Suprapubic skin (tissue), 4 donors: ENCODE measurements at places on chromosomes 5 and 9.
A peak's percentile ranks its signal among the peaks of the same experiment; 100 is the strongest.

DNA sequence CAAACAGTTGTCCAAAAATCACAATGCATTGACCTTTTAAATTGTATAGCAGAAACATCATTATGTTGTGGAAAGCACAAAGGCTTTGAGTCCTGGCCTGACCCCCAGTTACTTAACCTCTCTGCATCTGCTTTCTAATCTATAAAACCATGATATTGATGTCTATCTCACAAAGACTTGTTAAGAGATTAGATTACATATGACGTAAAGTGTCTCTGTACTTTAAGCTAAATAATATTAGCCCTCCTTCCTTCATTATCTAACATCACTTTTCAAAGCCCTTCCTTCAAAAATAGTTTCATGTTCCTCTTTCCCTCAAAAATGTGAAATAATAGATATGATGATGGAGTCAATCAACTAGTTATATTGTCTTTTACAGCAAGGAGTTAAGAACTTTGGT, 3.4 kb downstream of the ADAMTS6 start:
- DNase-seq = no peak

DNA sequence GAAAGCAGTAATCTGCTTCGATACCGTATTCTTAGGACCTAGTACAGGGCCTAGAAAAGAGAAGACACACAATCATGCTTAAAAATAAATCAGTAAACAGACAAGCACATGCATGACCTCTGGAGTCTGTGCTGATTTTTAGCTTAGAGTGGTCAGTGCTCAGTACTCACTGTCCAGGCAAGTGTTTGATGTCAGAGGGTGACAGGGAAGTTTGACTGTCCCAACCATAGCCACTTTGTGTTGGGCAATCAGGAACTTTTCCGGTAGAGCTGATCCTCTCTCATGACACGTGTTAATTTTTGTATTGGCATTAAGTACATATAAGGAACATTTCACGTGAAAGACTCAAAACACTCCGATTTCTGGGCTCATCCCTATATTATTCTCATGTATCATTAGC, 464.7 kb upstream of the KLF4 start:
- DNase-seq = no peak

DNA sequence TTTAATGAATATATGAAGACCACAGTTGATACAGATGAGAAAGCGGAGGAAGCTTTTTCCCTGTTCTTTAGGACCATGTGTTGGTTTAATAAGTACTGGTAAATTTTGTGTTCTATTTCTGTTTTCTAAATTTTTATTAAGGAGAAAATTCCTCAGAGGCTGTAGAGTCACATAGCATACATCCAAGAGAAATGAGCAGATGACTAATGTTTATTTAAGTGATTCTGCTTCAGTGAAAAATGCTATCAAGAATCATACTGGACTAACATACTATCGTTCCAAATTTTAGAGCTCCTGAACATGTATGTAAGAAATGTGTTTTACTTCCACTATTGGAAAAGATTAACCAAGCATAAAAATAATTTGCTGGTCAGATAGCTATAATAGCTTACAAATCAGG, 115.0 kb downstream of the KIAA1958 start:
- no peak for DNase-seq

GRCh38 chr5:165282491-165282890, 1777.1 kb downstream of the MAT2B start:
- no peak for DNase-seq

- no peak for DNase-seq
Measured at GRCh38 chr5:41921874-41922273, 3.2 kb upstream of the FBXO4 start.

- DNase-seq = no peak
Measured at GRCh38 chr5:180376511-180376910, 23.4 kb upstream of the GFPT2 start.

DNA sequence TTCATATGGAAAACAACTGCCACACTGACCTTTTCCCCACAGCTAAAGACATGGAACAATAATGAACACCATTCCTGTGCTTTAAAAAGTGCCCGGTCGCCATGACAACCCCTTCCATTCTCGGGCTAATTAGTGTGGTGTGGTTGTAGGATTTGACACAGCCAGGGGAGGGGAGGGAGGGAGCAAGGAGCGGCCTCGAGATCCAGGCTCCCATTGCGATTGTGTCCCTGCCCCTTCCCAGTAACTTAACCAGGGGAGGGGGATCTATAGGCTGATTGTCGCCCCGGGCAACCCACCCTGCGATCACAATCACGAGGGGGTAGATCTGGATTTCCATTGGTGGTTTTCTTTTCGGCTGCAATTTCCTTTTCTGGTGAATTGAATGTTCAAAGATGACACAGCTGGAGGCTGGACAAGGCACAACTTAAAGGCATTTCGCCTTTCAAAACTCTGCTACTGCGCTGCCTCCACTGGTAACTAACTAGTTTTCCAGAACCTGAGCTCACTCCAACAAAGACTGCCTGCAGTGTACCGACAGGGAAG, 96.7 kb upstream of the RETREG1 start:
- no peak for DNase-seq

DNA sequence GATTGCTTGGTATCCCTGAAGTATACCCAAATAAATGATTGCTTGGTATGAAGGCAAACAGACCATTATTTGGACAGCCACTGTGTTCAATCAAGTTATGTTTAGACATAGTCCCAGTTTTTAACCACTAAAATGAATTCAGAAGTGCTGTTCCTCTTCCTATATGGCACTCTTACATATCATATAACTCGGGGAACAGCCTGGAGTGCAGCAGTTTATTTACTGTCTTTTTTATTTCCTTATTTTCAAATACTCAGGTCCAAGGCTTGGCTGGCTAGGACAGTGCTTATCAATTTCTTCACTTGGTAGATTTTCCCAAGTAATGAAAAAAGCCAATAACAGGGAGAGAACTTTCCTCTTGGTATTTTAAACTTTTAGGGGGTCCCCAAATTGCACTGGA, 58.6 kb upstream of the CCDC112 start:
- no peak for DNase-seq

GRCh38 chr9:117156144-117156688, 258.6 kb downstream of the ASTN2 start:
- no peak for DNase-seq

GRCh38 chr5:11383506-11384095, 520.6 kb downstream of the CTNND2 start:
- no peak for DNase-seq

DNA sequence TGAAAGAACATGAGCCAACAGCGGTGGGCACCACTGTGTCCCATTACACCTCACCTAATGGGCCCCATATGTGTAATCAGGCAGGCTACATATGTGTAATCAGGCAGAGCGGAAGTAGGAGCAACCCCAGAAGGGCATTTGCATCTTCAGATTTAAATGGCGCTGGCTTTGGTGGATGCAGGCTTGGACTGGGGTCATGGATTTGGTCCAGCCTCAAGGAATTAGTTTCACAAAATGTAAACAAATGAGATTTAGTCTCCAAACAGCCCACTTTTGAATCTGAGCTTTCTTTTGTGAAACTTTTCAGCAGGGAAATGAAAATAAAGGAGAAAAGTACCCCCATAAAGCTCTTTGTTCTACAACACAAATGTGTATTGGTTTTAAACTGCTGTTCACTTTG, 161.3 kb downstream of the LPAR1 start:
- DNase-seq = no peak

DNA sequence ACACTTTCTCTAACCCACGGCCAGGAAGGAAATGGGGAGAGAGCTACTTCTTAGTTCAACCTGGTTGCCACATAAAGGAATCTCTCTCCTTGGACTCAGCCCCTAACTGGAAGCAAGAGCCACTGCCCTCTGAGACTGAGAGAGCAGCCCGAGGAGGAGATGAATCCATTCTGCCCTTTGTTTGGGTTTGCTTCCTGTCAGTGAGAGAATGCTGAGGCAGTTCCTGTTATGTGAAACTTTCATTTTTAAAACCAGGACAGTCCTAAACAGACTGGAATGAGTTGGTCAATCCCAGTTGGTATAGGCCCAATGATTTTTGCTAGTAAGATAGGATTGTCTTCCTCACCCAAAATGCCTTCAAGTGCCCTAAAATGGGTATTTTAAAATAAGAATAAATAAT, 205.1 kb downstream of the NTRK2 start:
- DNase-seq = no peak

- DNase-seq = no peak
Measured at GRCh38 chr5:157358871-157359270, 92.9 kb downstream of the CYFIP2 start.

DNA sequence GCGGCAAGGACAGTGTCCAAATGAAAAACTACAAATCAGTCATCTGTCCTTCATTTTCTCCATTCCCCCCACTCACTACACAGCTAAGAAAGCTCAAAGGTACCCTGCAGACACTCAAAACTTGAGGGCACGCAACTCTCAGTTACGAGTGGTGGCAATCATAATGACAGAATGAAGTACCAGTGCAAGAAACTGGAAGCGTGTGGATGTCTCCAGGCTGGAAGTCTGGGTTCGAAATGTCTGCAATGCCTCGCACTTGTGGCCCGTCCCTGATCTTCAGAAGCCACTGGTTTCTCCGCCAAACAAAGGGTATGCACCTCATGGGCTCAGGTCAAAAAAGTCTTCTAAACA, 597 bp upstream of the CENPH start:
- DNase-seq = no peak

GRCh38 chr5:386432-387341, 56.3 kb upstream of the EXOC3 start:
- peak; percentile 40 for DNase-seq

GRCh38 chr5:13250464-13251291, 693.8 kb downstream of the DNAH5 start:
- no peak for DNase-seq

GRCh38 chr9:133734590-133735414, 3.4 kb downstream of the SARDH start:
- no peak for DNase-seq

DNA sequence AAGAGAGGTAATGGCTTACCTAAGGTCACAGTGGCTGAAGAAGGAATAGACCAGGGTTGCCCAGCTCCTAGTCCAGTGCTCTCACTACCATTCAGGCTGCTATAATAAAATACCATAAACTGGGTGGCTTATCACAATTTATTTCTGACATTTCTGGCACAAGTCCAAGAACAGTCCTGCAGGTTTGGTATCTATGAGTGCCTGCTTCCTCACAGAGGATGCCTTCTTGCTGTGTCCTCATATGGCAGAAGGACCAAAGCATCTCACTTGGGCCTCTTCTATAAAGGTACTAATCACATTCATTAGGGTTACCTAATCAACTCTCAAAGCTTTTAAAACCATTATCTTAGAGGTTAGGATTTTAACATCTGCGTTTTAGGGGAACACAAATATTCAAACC, 17.2 kb downstream of the STARD4 start:
- no peak for DNase-seq

GRCh38 chr5:109852371-109853155, 162.8 kb downstream of the MAN2A1 start:
- no peak for DNase-seq

GRCh38 chr5:66877843-66878242, 281.6 kb downstream of the MAST4 start:
- no peak for DNase-seq

- no peak for DNase-seq
Measured at GRCh38 chr9:127216210-127216887, 48.2 kb upstream of the GARNL3 start.

DNA sequence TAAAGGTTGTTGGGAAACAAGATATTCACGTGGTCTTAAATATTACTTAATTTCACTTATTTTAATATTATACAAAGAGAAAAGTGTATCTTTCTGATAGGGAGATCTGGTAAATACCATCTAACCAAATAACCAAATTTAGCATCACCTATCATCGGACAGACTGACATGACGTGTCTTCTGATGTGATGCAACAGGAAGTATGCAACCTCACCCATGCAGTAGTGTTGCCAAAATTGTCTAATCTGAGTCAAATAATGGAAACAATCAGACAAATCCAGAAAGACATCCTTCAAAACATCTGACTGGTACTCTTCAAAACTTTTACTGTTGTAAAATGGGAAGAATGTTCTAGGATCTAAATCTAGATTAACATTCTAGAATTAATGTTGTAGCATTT, 148.0 kb downstream of the FGF1 start:
- no peak for DNase-seq

DNA sequence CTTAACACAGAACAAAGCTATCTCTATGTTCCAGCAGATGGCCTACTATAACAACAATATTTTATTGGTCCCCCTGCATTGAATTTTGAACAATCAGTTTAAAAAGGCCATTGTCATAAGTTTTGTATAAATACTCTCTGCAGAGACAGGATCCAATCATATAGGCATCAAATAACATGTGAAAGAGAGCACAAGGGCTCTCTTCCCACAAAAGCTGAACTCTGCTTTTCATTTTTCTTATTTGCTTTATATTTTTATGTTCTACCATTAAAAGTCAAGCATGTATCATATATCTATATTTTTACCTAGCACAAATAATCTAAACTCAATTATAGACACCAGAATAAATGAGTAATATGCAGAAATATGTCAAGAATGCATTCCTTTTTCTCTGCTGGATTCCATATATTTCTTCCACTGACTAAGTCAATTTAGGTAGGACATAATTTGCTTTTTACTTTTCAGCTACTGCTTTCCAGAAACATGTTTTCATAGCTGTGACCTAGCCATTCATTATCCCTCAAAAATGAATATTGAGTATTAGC, 143.6 kb downstream of the CDH9 start:
- DNase-seq = no peak

GRCh38 chr5:58121391-58121790, 338.5 kb downstream of the PLK2 start:
- DNase-seq = no peak

GRCh38 chr9:95736370-95736769, 139.1 kb upstream of the ERCC6L2 start:
- no peak for DNase-seq

- DNase-seq = no peak
Measured at GRCh38 chr9:114853071-114853855, 47.4 kb upstream of the TNFSF15 start.

DNA sequence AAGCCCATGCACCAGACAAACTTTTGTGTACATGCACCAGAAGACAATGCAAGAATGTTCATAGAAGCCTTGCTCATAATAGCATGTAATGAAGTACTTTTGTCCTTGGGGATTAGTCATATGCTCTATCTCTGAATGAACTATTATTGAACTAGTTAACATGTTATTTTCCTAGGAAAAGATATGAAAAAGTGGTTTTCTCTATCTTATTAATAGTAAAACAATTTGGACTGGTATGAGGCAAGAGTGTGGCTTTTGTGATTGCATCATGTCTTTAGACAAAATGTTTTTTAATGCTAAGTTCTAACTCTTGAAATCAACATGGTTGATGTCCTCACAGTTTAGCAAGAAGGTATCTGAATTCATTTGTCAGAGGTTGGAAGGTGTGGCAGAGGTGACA, 55.7 kb upstream of the SPDL1 start:
- no peak for DNase-seq

DNA sequence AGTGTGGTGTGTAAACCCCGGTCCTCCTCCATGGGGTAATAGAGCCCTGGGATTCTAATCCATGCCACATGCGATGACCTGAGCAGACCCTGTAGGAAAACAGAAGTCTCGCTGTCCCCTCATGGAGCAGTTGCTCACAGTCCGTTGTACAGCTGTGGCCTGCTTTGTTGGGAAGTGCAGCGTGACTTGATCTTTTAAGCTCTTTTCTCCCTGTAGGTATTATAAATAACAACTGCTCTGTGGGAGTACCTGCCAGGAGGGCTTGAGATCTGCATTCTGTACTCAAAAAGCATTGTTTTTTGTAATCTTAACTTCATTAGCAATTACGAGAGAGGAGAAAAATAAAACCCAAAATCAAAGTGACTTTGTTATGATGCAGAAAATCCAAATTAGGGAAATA, 17.3 kb downstream of the MEGF10 start:
- DNase-seq = no peak
